Cortex of kidney (tissue), 1 donor: ENCODE measurements at places on chromosomes 6 and 20.

DNA sequence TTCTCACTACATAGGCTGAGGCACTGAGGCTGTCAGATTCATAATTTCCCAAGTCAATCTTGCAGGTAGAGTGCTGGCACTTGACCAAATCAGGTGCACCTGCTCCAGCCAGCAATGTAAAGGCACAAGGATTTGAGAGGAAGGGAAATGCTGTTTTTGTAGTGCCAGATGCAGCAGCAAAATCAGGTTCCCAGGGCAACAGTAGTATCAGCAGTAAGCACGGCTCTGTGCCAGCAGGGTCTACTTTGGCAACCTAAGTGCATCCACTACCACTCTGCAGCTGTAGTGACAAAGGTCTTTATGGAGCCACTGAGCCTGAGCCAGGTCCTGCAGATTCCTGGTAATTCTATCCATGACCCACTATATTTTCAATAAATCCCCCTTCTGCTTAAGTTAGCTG lies 329.5 kb downstream of the TPBG start:
- no peak for DNase-seq

- no peak for DNase-seq
These were observed 128.5 kb downstream of the HFE start for GRCh38 chr6:26215585-26216358.

DNA sequence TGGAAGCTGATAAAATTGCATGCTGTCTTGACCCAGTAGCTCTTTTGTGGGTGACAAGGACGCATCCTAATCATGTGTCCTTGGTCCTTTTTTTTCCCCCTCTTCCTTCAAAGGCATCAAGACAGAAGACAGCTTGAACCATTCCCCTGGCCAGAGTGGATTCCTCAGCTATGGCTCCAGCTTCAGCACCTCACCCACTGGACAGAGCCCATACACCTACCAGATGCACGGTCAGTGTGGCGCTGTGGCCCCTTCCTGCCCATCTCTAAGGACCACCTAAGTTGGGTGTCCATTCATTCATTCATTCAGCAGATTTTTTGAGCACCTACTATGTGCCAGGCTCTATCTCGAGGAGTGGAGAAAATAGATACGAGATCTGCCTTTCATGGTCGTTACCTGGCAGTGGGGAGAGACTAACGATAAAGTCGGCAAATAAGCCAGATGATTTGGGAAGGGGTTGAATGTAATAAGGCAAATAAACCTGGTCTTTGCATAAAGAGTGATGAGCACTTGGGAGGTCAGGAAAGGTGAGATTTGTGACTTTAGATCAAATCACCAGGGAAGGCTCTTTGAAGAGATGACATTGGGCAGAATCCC lies 121.5 kb downstream of the EYA2 start:
- DNase-seq: no peak

- no peak for DNase-seq
These were observed 443.7 kb downstream of the GJA1 start for GRCh38 chr6:121879149-121879548.

DNA sequence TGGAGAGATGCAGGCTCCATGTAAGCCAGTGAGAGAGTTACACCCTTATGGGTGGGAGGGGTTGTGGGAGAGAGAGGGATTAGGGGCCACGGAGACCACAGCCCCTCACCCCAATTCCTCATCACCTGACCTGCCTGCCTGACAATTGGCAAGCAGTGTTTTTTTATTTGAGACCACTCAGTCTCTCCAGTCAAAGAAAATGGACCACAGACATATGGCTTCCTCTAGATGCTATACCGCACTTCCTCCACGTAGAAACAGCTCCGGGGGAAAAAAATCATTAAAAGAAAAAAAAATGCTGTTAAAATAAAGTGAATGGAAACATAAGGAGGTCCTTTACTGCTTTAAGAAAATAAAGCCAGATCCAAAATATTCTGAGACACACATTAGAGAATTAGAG lies 152.7 kb downstream of the MYLK4 start:
- DNase-seq: no peak
